ENCODE measurements at places on chromosomes 13 and 19. TPM values are rescaled to one million over a fixed set of nuclear protein-coding genes. Genes with fewer than 3 reads are reported as not detected.
A peak's percentile ranks its signal among the peaks of the same experiment; 100 is the strongest.

DNA sequence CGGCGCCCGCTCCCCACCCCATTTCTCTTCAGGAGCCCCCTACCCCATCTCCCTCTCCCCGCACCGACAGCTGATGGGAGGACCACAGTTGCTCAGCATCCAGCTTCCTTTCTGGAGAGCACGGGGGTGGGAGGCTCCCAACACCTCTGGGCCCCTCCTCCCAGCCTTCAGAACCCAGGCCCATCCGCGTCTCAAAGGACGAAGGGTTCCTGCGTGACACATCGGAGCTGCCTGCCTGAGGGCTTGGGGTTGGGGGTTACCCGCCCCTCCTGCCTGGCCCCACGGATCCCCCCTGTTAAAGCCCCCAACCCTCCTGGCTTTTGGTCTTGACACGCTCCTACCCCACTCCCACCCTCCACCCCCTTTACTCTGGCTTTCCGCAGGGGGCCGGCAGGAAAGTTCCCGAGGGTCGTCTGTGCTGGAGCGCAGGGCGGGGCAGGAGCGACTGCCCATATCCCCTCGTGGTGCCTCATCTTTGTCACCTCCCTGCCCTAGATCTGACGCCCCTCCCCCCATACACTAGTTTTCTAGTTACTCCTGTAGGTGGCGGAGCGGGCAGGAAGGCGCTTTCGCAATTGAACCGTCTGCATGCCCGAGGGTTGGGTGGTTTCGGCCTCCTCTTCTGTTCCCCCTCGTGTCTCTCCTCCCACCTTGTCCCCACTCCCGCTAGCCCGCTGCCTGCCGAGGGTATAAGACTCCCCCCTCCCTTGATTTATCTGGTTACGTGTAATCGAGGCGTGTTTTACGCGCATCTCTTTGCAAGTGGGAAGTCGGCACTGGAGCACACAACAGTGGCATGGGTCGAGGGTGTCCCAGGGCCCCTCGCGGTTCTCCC is 924 bp downstream of the TRAPPC5 start:
- H3K4me3 ChIP-seq = peak overlapping the region; percentile 97
- H3K27ac ChIP-seq = peak overlapping the region; percentile 77
- DNase-seq = peak; percentile 47
- H3K4me1 ChIP-seq = peaks cover 13% of the 10 kb centered on the region

Gene CEACAM16
- not detected for total RNA-seq

DNA sequence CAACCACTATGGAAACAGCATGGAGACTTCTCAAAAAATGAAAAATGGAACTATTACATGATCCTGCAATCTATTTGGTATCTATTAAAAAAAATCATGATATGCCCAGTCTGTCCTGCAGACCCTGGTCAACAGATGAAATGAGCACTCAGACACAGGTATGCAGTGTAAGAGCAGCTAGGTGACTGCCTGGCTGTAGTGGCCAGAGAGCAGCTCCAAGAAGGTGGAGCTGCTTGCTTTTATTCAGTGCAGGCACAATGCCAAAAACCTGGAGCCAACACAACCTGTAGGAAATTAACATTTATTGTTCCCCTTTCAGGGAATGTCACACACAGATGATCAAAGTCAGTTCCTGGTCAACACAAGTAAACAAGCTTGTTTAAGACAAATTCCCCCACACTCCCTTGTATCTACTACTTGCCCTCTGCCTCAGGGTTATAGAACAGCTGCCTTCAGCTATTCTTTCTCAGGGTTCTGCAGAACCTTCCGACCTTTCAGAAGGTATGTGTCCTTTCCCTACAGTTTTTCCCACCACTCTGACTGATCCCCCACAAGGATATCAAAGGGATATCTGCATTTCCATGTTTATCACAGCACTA is 933.7 kb upstream of the SLITRK5 start:
- DNase-seq = no peak
- H3K36me3 ChIP-seq = no peaks in the 10 kb centered on the region
- H3K27me3 ChIP-seq = no peaks in the 10 kb centered on the region
- no peak overlapping the region for H3K27ac ChIP-seq
- H3K4me3 ChIP-seq = no peak overlapping the region

DNA sequence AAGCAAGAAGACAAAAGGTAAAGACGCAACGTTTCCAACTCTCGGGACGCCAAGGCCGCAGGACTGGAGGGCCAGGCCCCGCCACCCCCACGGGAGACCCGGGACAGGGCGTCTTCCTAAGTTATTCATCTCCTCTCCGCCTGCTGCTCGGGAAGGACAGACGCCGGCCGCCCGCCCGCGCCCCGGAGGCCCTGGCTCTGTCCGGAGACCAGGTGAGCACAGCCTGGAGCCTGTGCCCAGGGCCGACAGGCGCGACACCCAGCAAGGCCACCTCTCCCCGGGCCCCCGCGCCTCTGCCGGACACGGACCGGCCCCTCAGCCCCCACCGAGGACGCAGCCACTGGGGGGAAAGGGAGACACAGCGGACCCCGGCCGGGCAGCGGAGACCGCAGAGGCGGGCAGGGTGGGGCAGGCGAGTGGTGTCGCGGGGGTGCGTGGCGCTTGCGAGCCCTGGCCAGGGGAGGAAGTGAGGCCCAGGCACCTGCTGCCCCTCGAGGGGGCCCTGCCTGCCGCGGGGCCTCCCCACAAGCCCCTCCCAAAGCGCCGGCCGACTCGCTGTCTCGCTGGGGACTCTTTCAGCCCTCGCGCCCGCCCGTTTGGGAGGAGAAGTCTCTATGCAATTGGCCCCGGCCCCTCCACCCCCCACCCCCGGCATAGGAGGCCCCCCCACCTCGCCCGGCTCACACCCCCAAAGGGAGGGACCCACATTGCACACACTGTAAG is 17.2 kb downstream of the SMIM24 start:
- no peaks in the 10 kb centered on the region for H3K4me1 ChIP-seq
- H3K27me3 ChIP-seq = no peaks in the 10 kb centered on the region
- H3K4me3 ChIP-seq = no peak overlapping the region
- H3K36me3 ChIP-seq = no peaks in the 10 kb centered on the region
- H3K27ac ChIP-seq = no peak overlapping the region

DNA sequence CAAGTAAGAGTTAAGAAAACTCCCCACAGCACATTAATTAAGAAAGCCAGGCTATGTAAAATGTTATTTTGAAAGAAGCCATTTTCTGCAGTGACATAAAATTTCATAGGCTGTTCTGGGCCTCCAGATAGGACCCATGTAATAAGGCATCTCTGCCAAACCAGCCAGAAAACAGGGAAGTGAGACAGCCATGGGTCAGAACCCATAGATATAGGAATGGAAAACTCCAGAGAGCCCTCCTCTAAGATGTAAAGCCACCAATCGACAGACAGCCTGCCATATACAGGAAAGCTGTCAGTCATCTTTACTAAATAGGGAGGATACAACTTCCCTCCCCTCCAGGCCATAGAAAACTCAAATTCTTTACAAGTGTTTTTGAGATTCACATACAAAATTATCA is 493.3 kb downstream of the COG6 start:
- DNase-seq = no peak
- H3K27me3 ChIP-seq = no peaks in the 10 kb centered on the region

DNA sequence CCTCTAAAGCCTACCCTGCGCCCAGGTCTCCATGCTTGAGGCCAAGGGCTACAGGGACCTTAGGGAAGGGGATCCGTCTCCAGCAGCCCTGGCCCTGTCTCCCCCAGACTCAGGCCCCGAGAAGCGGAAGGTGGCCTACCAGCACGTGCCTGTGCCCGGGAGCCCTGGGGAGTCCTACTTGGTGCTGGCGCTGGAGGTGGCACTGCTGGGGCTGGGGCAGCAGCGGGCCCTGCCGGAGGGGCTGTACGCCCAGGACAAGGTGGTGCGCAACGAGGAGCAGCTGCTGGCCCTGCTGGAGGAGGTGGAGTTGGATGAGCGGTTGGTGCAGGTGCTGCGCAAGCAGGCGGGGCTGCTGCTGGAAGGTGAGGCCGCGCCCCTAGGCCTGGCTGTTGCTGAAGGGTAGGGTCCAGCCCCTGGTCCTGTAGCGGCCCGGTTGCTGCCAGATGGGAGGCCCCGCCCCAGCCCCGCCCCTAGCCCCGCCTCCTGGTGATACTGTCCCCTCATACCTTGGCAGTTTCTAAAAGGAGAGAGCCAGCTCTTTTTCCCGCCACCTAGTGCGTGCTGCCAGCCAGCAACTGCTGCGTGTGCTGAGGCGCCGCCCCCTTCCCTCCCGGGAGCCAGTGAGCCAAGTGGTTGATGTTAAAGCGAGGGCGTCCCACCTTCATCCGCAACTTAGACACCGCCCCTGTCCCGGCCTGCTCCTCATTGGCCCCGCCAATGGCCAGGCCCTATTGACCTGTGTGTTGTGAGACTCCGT is 22.6 kb downstream of the ZSWIM4 start:
- H3K27me3 ChIP-seq = no peaks in the 10 kb centered on the region
- H3K4me3 ChIP-seq = peak overlapping the region; percentile 70
- H3K4me1 ChIP-seq = no peaks in the 10 kb centered on the region
- H3K36me3 ChIP-seq = peaks cover 2% of the 10 kb centered on the region
- peak overlapping the region; percentile 45 for H3K27ac ChIP-seq

DNA sequence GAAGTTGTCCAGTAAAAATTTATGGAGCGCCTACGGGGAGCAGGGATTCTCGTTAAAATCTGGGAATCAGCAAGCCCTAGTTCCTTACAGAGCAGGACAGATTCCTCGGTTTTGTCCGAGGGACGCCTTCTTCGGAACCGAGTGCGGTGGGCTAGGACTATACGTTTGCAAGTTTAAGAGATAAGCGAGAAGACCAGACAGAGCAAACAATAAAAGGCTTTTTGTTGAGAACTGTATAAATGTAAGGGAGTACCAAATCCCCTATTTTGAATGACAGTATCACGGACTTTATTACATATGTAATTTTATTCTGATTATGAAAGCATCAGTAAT is 971 bp upstream of the ANKRD10 start:
- no peaks in the 10 kb centered on the region for H3K36me3 ChIP-seq
- peak overlapping the region; percentile 61 for H3K27ac ChIP-seq
- no peaks in the 10 kb centered on the region for H3K27me3 ChIP-seq
- H3K4me1 ChIP-seq = peaks cover 23% of the 10 kb centered on the region
- H3K4me3 ChIP-seq = peak overlapping the region; percentile 89

DNA sequence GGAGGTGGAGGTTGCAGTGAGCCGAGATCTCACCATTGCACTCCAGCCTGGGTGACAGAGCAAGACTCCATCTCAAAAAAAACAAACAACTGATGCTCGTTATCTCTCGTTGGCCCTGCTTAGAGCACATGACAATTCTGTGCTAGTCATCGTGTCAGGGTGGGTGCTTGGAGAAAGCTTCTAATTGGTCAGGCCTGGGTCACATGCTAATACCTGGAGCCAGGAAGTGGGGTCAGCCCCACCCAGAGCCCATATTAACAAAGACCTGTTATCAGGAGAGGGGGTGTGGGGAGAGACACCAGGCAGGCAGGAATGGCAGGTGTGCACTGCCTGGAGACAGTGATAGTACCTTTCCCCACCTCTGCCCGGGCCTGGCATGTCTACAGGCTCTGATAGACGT is 84.9 kb downstream of the DPF1 start:
- H3K4me3 ChIP-seq = no peak overlapping the region
- H3K27ac ChIP-seq = no peak overlapping the region
- H3K27me3 ChIP-seq = no peaks in the 10 kb centered on the region
- peaks cover 7% of the 10 kb centered on the region for H3K36me3 ChIP-seq

GRCh38 chr19:45041125-45041524 is 2.3 kb downstream of the CLASRP start:
- peaks cover 8% of the 10 kb centered on the region for H3K36me3 ChIP-seq
- H3K27me3 ChIP-seq = no peaks in the 10 kb centered on the region
- H3K4me3 ChIP-seq = no peak overlapping the region
- H3K4me1 ChIP-seq = peaks cover 28% of the 10 kb centered on the region

DNA sequence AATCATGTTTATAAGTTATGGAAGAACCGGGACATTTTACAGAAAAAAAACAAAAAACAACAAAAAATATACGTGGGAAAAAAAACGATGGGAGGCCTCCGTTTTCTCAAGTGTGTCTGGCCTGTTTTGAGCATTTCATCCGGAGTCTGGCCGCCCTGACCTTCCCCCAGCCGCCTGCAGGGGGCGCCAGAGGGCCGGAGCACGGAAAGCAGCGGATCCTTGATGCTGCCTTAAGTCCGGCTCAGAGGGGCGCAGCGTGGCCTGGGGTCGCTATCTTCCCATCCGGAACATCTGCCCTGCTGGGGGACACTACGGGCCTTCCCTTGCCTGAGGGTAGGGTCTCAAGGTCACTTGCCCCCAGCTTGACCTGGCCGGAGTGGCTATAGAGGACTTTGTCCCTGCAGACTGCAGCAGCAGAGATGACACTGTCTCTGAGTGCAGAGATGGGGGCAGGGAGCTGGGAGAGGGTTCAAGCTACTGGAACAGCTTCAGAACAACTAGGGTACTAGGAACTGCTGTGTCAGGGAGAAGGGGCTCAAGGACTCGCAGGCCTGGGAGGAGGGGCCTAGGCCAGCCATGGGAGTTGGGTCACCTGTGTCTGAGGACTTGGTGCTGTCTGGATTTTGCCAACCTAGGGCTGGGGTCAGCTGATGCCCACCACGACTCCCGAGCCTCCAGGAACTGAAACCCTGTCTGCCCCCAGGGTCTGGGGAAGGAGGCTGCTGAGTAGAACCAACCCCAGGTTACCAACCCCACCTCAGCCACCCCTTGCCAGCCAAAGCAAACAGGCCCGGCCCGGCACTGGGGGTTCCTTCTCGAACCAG is 1.8 kb upstream of the APOE start:
- H3K27me3 ChIP-seq = no peaks in the 10 kb centered on the region
- peaks cover 30% of the 10 kb centered on the region for H3K4me1 ChIP-seq
- peaks cover 8% of the 10 kb centered on the region for H3K36me3 ChIP-seq
- DNase-seq = peak; percentile 71
- peak overlapping the region; percentile 51 for H3K27ac ChIP-seq
- H3K4me3 ChIP-seq = no peak overlapping the region

Gene IL12RB1
- total RNA-seq = not detected

DNA sequence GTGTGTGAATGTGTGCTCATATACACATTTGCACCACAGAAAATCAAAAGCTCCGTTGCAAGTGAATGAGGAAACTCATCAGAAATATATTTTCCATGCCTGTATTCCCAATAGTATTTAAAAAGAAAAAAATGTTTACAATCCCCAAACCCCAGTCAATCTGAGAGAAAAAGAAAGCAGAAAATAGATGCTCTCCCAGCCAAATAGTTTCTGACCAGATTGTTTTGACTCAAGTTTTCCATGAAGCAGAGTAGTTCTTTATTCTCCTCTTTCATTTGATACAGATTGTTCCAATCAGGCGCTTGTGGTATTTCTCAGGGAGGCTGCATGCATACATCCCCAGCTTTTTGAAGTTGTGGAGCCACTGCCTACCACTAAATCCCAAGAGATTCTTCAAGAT is 110.6 kb downstream of the STARD13 start:
- H3K4me1 ChIP-seq = peaks cover 2% of the 10 kb centered on the region
- no peaks in the 10 kb centered on the region for H3K27me3 ChIP-seq
- no peak overlapping the region for H3K27ac ChIP-seq
- no peak for DNase-seq
- no peak overlapping the region for H3K4me3 ChIP-seq
- no peaks in the 10 kb centered on the region for H3K36me3 ChIP-seq

DNA sequence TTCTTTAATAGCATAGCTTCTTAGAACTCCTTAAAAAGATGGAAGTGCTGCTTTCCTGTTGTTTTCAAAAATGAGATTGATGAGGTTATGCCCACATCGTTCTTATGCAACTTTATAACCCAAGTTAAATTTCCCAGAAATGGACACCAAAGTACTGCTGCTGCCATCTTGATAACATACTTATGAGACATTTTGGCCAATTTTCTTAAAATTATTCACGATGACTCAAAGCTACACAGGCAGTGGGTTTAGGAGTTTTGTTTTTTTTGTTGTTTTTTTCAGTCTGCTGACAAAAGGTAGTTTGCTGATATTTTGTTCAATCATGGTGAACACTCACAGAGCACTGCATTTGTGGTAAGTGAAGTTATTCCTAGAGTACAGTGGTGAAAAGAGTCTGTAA is 54.9 kb upstream of the RFC3 start:
- H3K27ac ChIP-seq = no peak overlapping the region
- H3K4me3 ChIP-seq = no peak overlapping the region
- no peaks in the 10 kb centered on the region for H3K27me3 ChIP-seq
- H3K4me1 ChIP-seq = 0 out of 2 replicates have a peak, but pooled peaks cover 5% of the 10 kb centered on the region
- no peak for DNase-seq
